ENCODE measurements at places on chromosomes 13 and 19. TPM values are rescaled to one million over a fixed set of nuclear protein-coding genes. Genes with fewer than 3 reads are reported as not detected.

- no peak overlapping the region for H3K4me3 ChIP-seq
- no peaks in the 10 kb centered on the region for H3K27me3 ChIP-seq
- no peak for DNase-seq
- no peak overlapping the region for H3K27ac ChIP-seq
- peaks cover 15% of the 10 kb centered on the region for H3K4me1 ChIP-seq
These were observed 11.2 kb upstream of the RAB8A start for GRCh38 chr19:16100524-16100923.

DNA sequence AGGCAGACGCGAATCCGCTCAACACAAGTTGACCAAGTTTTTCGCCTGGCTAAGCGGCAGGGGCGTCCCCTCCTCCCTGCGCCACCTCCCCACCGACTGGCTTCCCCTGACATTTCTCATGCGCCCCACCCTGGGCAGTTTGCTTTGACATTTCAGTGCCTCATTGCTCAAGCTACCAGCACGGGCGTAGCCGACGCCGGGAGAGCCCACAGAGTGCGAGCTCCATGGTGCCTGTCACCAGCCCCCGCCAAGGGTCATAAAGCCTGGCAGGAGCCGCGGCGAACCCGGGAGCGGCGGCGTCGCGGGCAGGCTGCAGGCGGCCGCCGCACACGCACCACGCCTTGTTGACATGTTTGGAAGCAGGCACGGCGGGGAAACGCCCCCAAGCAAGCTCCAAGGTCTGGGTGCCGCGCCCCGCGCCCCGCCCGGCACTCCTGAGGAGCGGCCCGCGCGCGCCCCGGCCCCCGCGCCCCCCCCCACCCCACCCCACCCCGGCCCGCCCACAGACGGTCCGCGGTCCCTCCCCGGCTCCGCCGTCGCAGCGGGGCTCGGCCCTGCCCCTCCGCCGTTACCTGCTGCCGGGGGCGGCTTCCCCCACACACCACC lies 601 bp downstream of the FBXL3 start:
- DNase-seq: peak; percentile 89
- peaks cover 3% of the 10 kb centered on the region for H3K36me3 ChIP-seq
- H3K27me3 ChIP-seq: no peaks in the 10 kb centered on the region
- H3K4me3 ChIP-seq: peak overlapping the region; percentile 85

GRCh38 chr19:33580645-33581037 lies 41.1 kb upstream of the CHST8 start:
- H3K4me3 ChIP-seq: no peak overlapping the region
- no peaks in the 10 kb centered on the region for H3K27me3 ChIP-seq

The SHISA7 gene
- not detected for polyA plus RNA-seq

DNA sequence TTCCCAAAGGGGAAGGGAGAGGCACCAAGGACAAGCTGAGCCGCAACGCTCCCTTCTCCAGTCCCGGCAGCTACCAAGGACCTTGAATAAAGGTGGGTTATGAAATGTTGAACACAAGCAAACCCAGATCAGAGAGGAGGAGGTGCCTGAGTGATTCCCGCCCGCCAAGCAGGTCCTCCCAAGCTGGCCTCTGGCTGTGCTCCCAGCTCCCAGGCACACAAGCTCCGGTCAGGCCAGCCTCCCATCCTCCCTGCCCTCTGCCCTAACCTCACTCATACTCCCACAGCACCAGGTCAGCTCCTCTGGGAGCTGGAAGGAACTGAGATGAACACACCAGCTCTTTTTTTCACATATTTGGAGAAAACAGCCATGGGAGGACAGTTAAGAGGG lies 3.7 kb downstream of the NAPA start:
- peak overlapping the region; percentile 96 for H3K27ac ChIP-seq
- no peaks in the 10 kb centered on the region for H3K27me3 ChIP-seq
- no peak overlapping the region for H3K4me3 ChIP-seq
- peak; percentile 65 for DNase-seq
- peaks cover 11% of the 10 kb centered on the region for H3K36me3 ChIP-seq
- peaks cover 83% of the 10 kb centered on the region for H3K4me1 ChIP-seq

The NLRP11 gene
- 0.03 TPM for polyA plus RNA-seq

The SLC15A1 gene
- not detected for polyA plus RNA-seq

The IL11 gene
- 1.0 TPM for polyA plus RNA-seq

- no peak overlapping the region for H3K27ac ChIP-seq
- H3K4me3 ChIP-seq: peak overlapping the region; percentile 66
- H3K36me3 ChIP-seq: peaks cover 17% of the 10 kb centered on the region
- peak; percentile 33 for DNase-seq
- peaks cover 41% of the 10 kb centered on the region for H3K4me1 ChIP-seq
These were observed 802 bp downstream of the BCAM start for GRCh38 chr19:44809577-44810233.

GRCh38 chr19:11125994-11126685 lies 29.4 kb downstream of the SPC24 start:
- DNase-seq: peak; percentile 91
- H3K4me1 ChIP-seq: peaks cover 14% of the 10 kb centered on the region
- peak overlapping the region; percentile 50 for H3K27ac ChIP-seq
